ENCODE measurements at places on chromosomes 5 and 9.

GRCh38 chr5:45509371-45509770 is 186.8 kb downstream of the HCN1 start:
- DNase-seq, result no peak

- DNase-seq, result peak; percentile 63
Measured at GRCh38 chr9:122099271-122099869, 6.3 kb upstream of the TTLL11 start.

GRCh38 chr9:134320868-134321471 is 5.3 kb upstream of the RXRA start:
- DNase-seq, result no peak

DNA sequence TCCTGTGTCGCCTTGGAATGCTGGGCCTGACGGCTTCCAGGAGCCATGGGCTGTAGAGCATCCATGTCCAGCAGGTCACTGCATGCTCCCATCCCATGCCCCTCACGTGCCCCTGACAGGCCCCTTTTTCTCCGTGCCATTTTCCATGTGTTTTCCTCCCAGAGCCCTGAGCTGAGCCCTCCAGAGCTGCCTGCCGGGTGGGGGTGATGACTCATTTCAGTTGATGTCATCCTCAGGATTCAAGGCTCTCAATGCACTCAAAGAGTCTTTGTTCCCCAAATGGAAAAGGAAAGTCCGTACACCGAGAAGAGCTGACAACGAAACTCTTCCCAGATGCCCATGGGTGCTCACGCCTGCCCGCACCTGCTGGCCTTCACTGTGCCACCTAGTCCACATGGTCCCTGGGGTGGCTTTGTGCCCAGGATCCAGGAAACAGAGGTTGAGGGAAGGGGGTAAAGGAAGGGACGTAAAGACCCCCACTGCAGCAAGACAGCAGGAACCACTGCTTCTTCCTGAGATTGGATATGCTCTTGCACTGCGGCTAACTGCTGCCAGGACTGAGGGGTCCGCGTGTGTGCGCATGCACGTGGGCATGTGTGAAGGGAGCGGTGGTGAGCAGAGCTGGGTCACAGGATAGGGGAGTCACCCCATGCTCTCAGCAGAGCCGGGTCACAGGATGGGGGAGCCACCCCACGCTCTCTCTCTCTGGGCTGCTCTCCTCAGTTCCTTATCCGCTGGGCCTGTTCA is 27.6 kb downstream of the COL15A1 start:
- no peak for DNase-seq

DNA sequence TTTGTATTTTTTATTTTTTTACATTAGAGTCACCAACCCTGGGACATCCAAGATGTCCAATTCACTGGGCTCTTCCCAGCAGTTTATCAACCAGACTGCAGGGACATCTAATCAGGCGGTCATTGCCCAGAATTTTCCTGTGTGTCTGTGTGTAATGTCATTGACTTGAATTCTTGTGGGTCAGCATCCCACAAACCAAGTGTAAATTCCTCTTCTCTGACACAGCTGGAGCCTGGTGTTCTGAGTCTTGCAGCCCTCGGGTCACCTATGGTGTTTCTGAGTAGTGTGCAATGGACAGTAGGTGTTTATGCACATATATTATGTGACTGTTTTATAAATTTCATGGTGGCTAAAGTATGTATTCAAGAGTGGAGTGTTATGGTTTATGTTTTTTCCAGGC is 815.7 kb downstream of the SEMA5A start:
- no peak for DNase-seq

GRCh38 chr9:33447799-33448553 is 583 bp upstream of the AQP3 start:
- no peak for DNase-seq

GRCh38 chr9:121034529-121034928 is 15.5 kb downstream of the C5 start:
- DNase-seq, result no peak

- DNase-seq, result no peak
Measured at GRCh38 chr9:20319641-20320337, 302.5 kb downstream of the MLLT3 start.

DNA sequence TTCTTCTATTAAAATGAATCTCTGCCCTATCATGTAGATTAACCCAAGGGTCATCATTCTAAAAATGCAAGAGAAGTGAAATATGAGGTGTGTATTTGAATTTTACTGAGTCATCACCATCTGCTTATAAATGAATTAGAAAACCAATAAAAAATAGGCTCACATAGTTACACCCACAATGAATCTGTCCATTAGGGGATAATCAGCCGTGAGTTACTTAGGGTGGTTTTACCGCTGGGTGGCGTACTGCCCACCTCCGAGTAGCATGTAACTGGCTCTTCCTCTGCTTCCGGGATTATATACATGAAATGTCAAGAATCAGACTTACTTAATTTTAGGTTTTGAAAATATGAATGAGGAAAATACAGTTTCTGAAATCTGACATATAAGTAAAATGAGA is 332.9 kb upstream of the CCNG1 start:
- no peak for DNase-seq

GRCh38 chr9:120909904-120910303 is 16.7 kb downstream of the TRAF1 start:
- no peak for DNase-seq

DNA sequence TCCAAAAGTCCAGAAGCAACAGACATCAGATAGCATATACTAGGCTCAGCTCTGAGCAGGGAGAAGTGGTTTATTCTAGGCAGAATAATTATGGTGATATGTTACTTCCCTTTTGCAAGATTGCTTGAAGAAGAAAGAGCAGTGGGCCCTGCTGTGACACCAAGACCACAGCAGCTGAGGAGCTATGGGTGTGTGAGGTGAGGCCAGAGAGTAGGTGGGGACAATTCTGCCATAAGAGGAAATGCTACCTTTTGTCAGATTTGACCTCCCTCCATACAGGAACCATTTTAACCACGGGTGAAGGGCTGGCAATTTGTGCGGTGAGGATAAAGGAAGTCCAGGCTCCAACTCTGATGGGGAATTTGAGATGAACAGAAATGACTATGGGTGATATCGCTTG is 51.3 kb downstream of the TNFSF15 start:
- DNase-seq, result no peak

DNA sequence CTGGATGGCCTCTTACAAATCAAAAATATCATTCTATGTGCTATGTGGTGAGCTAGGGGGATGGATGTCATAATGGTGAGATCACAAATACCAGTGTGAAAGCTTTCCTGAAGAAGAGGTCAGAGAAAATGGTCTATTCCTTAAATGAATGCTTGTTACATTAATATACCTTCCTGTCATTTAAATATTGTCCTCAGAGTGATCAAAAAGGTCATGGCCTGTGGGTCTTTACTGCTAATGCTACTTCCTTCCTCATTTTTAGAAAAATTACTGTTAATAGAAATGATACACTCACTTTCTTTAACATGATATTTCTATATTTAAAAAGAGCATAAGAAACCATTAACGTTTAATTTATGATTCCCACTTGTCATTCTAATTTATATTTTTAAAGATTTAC is 9.7 kb downstream of the OMD start:
- DNase-seq, result no peak

- DNase-seq, result no peak
Measured at GRCh38 chr9:134980991-134981390, 63.3 kb upstream of the FCN1 start.

DNA sequence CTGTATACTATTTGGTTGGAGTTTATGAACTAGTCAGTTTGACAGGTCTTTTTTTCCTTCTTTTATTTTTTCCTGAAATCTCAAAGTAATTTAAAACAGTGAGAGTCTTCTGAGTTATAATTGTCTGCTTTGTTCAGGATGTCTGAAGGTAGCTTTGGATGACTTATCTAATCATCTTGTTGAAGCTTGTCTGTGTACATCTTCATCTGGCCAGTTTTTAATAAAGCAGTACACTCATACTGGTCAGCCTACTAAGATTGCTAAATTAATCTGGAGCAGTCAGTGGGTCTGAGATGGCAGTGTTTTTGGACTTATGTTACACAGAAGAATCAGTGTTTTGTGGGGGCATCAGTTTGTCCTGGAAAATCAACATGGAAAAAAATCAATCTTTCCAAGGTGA is 482.4 kb downstream of the CDH10 start:
- DNase-seq, result no peak

GRCh38 chr5:67728326-67728890 is 487.1 kb upstream of the PIK3R1 start:
- DNase-seq, result no peak

- no peak for DNase-seq
Measured at GRCh38 chr5:180090769-180091546, 19.4 kb upstream of the RNF130 start.

GRCh38 chr5:1111241-1111726 is 579 bp downstream of the SLC12A7 start:
- no peak for DNase-seq

GRCh38 chr5:138610918-138611677 is 35.9 kb upstream of the HSPA9 start:
- DNase-seq, result no peak

DNA sequence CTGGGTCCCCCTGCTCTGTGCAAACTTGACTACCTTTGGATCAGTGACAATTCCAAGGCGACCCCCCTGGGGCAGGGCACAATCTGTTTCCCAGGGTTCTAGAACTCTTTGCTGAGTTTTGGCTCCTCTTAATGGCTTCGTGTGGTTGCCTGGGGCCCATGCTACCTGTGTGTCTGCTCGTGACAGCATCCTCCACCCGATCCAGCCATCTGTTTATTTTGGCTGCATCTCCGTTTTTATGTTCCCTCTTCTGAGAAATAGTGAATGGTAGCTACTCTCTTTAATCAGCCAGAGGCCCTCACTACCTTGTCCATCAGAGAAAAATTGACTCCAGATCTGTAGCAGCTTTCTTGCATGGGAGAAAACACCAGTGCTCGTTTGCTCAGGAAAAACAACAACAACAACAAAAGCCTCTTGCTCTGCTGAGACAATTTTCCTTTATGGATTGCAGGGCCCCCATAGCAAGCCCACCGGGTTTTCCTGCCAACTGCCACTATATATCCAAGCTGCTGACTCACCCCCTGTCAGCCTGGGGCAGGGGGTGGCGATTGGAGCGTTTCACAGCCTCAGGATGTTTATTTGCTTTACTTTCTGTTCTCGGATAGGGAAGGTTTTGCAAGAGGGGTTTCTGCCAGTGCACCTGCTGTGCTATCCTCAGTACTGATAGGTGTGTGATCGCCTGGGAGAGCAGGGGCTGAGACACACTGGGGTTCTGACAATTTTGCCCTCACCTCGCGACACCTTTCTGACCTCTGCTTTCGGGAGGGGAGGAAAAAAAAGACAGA is 607.8 kb downstream of the BNC2 start:
- no peak for DNase-seq

GRCh38 chr5:152349683-152350526 is 55.2 kb downstream of the NMUR2 start:
- no peak for DNase-seq

GRCh38 chr5:139177809-139178588 is 20.2 kb downstream of the SIL1 start:
- no peak for DNase-seq

- DNase-seq, result no peak
Measured at GRCh38 chr5:123209502-123210027, 120.5 kb downstream of the PRDM6 start.

DNA sequence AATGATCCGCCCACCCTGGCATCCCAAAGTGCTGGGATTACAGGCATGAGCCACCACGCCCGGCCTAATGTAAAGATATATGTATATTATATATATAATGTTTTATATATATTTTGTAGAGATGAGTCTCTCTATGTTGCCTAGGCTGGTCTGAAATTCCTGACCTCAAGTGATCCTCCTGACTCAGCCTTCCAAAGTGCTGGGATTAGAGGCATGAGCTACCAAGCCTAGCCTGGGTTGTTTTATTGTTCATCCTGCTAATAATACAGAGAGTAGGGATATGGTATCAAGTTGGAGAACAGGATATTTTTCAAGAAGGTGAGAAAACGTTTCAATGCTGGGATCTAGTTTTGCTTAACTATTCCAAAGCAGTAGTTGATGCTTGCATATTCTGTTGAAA is 2.9 kb downstream of the SEC24A start:
- DNase-seq, result no peak

GRCh38 chr9:110109333-110110092 is 98.4 kb downstream of the C9orf152 start:
- DNase-seq, result no peak

GRCh38 chr9:115616666-115617239 is 498.8 kb upstream of the TNC start:
- DNase-seq, result no peak

DNA sequence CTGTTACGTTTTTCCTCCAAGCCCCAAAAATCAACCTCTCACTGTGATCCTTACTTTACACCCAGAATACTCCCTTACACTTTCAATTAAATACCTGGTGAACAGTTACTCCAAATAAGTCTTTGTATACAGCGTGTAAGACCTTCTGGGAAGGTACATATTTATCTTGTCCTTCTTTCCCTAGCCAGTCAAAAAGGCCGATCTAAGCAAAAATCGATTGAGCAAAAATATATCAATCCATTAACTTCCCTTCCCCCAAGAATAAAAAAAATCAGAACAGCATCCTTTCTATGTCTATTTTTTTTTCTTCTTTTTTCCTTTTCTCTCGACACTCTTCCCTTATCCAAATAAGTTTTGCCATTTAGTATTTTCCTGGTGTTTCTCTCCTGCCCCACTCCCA is 71.3 kb downstream of the ABHD17B start:
- no peak for DNase-seq

DNA sequence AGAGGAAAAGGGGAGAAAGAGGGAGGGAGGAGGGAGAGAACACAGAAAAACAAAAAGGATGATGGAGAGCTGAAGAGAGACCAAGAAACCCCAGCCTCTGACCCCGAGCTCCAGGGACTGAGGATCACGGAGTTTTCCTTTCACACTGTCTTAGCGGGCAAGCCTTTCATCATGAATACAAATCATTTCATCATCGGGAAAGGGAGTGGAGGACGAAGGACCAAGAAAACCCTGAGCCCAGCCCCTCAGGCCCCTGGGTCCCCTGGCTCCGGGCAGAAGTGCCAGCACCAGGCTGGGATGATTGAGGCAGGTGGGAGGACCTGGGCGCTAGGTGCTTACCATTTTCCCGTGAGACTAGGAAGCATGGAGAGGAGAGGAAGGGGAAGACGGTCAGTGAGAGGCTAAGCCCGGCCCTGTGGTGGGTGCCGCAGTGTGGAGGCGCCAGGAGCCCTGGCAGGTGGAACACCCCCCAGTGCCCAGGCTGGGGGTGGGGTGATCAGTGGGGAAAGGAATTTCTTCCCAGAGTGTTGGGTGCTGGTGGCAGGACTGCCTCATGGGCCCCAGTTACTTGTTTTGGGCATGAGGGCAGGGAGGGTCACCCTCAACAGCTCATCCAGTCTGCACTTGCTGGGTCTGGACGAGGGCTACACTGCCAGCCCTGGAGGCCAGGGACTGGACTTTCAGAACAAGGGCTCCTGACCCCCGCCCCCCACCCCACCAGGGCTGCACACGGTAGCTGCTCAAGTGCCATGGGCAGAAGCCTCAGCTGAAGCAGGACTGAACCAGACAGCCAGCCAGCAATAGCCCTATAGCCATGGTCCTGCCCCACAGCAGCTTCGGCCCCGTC is 49.0 kb upstream of the SARDH start:
- DNase-seq, result no peak

DNA sequence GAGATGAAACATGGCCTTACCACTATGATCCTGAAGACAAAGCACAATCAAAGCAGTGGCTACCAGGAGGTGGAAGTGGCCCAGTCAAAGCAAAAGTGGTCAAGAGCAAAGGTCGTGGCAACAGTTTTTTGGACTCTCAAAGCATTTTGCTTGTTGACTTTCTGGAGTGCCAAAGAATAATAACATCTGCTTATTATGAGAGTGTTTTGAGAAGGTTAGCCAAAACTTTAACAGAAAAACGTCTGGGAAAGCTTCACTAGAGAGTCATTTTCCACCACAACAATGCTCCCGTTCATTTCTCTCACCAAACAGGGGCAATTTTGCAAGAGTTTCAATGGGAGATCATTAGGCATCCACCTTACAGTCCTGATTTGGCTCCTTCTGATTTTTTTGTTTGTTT is 33.6 kb upstream of the MAMDC2 start:
- DNase-seq, result no peak

Measured in stimulated activated CD4-positive, alpha-beta T cell treated with anti-CD3 and anti-CD28 coated beads, Interleukin-15, amount 100 ng/mL, for 48 hours (primary cell).